ENCODE measurements at places on chromosomes 1 and 21.

DNA sequence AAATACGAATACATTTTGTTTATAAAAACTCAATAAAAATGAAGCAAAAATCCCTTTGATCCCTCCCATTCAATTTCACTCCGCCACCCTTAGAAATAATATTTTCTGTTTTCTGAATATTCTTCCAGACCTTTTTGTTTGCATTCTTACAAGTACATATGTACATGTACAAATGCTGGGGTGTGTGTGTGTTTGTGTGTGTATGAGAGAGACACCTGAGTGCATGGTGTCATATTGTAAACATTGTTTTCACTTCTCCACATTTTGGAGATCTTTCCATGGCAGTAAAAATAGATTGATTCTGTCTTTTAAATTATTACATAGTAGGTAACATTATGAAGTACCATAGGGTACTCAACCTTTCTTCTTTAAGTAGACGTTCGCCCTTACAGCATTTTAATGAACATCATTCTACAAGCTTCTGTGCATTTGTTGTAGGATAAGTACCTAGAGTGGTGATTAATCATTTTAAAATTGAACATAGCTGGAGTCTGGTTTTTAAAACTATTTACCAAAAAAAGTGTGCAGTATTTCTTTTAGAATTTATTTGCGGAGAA lies 1.3 kb upstream of the MPC2 start:
- DNase-seq, result no peak

GRCh38 chr21:26100573-26100972 lies 70.0 kb downstream of the APP start:
- DNase-seq, result no peak

DNA sequence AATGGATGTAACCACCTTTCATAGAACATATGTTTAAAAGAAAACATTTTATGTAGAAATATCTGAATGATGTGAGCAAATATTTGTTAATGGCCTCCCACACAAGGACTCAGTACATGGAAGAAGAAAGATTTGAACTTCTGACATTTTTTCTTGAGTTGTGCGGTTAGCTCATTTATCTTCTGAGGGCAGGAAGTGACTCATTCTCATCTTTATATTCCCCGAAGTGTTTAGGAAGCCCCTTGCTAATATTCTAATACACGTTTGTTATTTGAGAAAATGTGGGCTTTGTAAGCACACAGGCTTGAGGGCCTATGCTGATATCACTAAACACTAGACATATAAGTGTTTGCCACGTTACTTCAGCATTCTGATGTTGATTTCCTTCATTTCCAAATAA lies 392.5 kb upstream of the PTBP2 start:
- no peak for DNase-seq

DNA sequence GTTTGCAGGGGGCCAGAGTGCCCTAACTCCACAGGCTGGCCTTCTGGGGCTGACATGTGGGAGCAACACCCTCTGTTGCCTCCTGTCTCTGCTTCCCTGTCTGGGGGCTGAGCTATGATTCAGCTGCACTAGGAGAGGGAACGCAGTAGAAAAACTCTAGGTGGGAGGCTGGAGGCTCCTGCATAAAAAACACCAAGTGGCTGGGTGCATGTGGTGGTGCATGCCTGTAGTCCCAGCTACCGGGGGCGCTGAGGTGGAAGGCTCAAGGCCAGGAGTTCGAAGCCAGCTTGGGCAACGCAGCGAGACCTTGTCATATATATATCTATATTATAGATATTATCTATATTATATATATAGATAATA lies 5.6 kb downstream of the KIF17 start:
- DNase-seq, result no peak

GRCh38 chr21:20652846-20653245 lies 345.4 kb upstream of the NCAM2 start:
- DNase-seq, result no peak

DNA sequence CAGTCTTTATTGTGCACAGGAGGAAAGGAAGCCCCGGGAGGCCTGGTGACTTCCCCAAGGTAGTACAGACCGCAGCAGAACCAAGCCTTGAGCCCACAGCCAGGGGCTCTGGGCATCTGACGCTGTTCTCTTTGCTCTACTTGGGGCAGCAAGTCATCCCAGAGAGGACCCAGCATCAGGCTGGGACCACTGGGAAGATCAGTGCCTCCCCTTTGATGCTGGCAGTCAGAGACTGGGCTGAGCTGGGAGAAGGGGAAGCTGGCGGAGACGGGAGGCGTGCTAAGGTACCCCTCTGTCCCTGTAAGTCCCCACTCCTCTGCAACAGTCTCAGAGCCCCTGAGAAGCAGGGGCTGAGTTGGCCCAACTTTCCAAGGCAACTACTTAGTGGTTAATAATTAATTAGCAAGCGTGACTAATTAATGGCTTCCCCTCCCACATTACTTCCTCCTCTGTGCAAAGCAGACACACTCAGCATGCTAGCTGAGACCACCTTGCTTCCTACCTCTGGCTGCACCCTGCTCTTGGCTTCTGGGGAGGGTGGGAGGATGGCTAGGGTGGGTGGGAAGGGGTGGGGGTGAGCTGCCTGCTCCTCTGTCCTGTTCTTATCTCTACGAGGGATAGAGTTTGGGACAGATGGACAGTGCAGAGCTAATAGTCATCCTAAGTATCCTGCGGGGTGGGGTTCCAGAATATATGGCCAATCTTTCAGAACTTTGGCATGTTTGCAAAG lies 1.3 kb downstream of the INAVA start:
- DNase-seq, result no peak

DNA sequence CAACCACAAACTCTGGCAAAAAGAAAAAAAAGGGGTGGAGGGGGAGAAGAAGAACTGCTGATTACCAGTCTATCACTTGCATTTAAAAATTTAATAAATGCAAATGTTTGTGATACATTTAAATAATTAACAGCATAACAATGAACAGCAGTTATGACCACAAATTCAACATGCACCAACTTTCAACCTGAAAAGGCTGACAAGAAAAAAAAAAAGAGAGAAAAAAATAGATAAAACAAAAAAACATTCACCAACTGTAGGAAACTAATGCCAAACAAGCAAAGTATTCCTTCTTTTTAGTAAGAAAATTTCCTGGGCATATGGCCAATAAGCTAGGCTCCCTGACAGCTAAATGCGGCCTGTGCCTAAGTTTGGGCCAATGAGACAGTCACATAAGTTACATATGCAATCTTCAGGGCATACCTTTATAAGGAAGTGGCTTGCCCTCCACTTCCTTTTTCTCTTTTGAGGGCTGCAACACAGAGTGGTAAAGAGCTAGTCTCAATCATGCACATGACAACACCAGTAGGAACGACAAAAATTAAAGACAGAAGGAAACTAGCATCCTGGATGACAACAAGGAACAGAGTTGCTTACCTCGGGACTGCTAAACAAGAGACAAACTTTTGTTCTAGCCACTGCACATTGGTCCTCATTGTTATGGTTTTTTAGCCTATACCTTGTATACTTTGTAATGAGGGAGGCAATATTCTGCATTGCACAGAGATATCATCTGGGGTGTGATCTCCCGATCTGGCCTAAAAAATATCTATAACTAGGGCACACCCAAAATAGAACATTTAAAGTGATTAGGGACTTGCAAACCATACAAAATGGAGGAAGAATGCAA lies 24.2 kb upstream of the PHTF1 start:
- DNase-seq, result no peak

- peak; percentile 38 for DNase-seq
These were observed 37.7 kb upstream of the MAP10 start for GRCh38 chr1:232767305-232768074.

DNA sequence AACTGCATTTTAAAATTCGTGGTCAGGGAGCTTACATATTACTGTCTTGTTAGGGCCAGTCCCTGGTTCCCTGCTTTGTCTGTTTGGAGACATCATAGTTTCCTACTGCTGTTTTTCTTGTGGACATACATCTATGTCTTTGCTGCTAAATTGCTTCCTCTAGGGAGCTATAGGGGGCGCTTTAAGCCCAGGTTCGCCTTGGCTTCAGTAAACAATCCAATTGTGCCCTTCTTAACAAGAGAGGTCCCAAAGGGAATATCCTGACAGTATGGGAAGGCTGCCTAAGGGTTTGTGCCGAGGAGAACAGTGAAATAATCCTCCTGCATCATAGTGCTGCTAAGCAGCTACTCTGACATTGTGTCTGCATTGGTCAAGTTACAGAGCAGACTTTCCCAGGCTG lies 112.5 kb downstream of the USH2A start:
- DNase-seq, result no peak

GRCh38 chr1:181104042-181104789 lies 15.7 kb downstream of the IER5 start:
- no peak for DNase-seq

- DNase-seq, result no peak
These were observed 24.6 kb downstream of the ST7L start for GRCh38 chr1:112594208-112594876.

- no peak for DNase-seq
These were observed 234.7 kb downstream of the TOMM20 start for GRCh38 chr1:234893725-234894630.

- DNase-seq, result peak; percentile 69
These were observed 850 bp upstream of the KHDC4 start for GRCh38 chr1:155934936-155935590.

- DNase-seq, result no peak
These were observed 100.0 kb upstream of the SLC25A33 start for GRCh38 chr1:9439074-9439761.

DNA sequence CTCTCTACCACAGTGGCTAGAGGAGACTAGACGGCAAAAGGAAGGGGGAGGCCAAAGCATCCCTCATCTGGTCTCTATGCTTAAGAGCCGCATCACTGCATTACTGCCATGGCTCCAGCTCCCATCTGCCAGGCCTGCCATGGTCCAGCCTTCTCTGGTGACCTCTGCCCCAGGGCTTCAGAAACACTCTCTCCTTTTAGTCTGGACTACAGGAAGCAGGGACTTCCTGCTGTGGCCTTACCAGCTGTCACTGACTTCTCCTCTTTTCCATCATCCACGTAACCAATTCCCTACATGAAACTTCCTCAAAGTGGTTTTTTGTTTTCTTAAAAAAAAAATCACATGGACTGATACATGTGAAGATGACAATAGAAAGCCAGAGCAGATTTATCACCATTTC lies 323.1 kb upstream of the NFIA start:
- no peak for DNase-seq

DNA sequence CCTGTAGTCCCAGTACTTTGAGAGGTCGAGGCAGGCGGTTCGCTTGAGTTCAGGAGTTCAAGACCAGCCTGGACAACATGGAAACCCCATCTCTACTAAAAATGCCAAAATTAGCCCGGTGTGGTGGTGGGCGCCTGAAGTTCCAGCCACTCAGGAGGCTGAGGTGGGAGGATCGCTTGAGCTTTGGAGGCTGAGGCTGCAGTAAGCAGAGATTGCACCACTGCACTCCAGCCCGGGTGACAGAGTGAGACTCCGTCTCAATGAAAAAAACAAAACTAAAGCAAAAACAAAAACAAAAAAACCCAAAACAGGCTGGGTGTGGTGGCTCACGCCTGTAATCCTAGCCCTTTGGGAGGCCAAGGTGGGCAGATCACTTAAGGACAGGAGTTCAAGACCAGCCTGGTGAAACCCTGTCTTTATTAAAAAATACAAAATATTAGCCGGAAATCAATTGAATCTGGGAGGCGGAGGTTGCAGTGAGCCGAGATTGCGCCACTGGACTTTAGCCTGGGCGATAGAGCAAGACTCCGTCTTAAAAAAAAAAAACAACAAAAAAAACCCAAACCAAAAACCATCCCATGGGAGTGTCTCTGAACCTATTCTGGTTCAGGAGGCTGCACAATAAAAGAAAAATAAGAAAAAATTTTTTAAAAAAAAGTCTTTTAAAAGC lies 1.7 kb upstream of the CGN start:
- no peak for DNase-seq

DNA sequence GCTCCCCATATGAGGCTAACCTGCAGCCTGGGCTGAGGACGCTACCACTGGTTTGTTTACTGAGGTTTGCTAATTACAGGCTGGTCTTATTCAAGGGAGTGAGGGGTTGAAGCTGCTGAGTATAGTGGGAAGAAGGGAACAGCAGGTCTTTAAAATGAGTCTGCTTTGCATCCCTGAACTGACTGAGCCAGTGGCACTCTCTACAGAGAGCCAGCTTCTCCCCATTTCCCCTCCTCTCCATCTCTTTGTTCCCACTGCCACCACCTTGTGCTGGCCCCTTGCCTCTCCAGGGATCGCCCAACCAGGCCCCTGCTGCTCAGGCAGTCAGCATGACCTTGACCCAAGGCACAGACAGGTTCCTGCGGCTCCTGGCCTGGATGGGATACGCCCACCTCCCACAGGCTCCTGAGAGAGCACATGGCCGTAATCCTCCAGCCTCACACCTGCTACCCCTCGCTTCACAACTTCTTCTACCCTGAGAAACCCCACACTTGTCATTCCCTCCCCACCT lies 45.0 kb downstream of the IER5 start:
- DNase-seq, result no peak

DNA sequence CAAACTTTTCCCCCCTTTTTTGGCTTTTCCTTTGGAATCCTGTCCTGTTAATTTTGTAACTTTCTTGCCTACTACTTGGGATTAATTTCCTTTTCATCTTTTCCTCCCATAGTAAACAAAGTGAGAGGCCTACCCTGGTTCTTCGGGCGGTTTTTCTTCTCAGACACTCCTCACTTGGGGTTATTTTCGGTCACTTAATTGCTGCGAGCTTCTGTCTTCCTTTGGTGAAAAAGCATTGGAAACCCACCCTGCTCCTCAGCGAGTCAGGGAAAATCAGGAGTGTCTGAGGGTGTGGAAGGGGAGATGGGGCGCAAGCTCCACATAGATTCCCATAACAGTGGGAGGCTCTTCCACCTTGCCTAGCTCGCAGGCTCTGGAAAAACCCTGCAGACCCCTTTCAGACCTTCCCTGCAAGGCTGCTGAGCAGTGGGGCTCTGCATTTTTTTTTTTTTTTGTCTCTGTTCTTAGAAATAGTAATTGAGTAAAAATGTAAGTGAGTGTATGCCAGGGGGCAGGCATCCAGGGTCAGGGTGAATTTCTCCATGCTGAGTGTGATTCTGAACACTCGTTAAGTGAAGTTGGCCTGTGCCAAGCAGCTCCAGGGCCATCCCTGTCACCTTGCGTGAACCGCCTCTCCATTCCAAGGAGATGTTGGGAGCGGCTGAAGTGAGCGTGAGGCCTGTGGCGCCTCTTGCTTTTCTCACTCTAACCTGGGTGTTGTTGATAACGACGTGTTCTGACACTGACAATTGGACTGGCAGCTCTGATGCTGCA lies 20.3 kb downstream of the TGFB2 start:
- DNase-seq, result no peak
